ENCODE measurements at places on chromosomes 12 and 14. TPM values are rescaled to one million over a fixed set of nuclear protein-coding genes. Genes with fewer than 3 reads are reported as not detected.
A peak's percentile ranks its signal among the peaks of the same experiment; 100 is the strongest.

- no peak for DNase-seq
These were observed 64.0 kb downstream of the SPTSSA start for GRCh38 chr14:34398024-34398423.

GRCh38 chr12:49868952-49869815 lies 26.3 kb upstream of the BCDIN3D start:
- peak; percentile 71 for DNase-seq

DNA sequence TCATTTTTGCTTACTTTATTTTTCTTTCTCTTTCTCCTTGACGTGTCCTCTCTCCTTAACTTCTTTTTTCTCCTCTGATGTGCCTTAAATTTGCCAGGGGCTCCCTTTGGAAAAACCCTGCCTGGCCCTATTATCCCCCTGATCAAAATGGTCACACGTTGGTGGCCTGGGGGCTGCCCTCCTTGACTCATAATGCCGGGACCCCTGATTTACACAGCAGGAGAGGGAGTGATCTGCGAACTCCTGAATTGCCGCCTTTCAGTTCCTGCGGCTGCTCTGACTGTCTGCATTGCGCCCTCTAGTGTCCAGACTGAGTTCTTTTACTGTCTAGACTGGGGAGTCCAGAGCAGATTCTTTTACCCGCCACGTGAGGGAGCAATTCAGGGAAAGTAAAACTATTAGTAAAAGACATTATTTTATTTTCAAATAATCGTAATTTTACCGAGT lies 44.8 kb upstream of the GZMB start:
- DNase-seq = peak; percentile 85

The RFX4 gene
- total RNA-seq = 0.26 TPM

GRCh38 chr12:24752763-24753462 lies 196.0 kb downstream of the BCAT1 start:
- no peak for DNase-seq

The HAL gene
- 0.58 TPM for total RNA-seq

- DNase-seq = no peak
These were observed 327.5 kb upstream of the PDE3A start for GRCh38 chr12:20040831-20041230.

DNA sequence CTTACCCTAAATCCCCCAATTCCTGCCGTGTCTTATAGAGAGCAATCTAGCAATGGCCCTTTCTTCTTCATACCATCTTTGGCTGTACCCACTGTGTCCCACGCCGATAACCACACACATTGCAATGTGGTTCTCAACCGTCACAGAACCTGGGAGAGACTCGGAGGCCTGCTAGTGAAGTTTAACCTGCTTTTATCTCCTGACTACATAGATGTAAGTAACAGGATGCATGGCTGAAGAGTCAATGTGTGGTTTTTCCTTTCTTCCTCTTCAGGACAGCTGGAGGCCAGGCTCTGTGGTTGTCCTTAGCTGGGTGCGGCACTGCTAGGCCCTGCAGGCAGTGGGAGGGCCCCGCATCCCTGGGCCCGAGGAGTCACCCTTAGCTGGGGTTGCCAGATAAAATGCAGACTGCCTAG lies 51.3 kb downstream of the ZNF664 start:
- DNase-seq = no peak

DNA sequence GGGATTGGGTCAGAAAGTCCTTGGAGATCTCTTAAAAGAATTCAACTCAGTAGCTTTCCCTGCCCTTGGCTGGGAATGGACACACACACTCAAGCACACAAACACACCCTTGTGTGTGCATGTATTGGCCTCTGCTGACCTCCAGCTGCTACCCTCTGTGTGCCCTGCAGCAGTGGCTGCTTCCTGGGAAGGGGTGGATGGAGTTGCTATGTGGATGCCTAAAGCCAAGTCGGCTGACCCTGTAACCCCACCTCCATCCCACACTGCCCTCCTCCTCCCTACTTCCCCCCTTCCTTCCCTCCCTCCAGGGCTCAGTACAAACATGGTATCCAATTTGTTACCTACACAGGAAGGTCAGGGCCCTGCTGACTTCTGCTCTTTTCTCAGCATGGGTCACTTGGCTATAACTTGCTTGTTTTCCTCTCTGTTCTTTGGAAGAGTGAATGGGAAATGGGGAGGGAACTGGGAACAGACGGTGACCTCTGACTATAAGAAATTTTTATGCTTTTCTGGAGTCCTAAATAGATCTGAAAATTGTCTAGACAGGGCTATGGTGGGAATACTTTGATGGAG lies 351.6 kb upstream of the TBX3 start:
- DNase-seq = no peak

The CD163L1 gene
- total RNA-seq = 3.9 TPM

DNA sequence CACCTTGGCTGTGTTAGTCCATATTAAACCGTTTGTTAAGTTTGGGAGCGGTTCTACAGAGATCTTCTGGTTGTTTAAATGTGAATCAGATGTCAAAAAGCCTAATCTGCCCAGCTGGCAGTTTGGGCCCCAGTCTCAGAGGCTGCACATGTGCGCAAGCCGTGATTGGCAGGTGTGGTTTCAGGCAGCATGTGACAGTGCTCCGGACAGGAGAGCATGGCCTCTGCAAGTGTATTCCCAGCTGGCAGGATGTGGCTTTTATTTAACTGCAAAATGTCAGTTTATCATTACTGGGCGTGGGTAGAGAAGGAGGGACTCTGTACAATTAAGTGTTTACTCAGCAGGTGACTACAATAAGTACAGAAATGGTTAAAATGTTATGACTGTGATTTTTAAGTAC lies 77.5 kb downstream of the PELI2 start:
- no peak for DNase-seq

The ATL1 gene
- total RNA-seq = 7.2 TPM

The RAD9B gene
- total RNA-seq = 0.35 TPM

The KRT75 gene
- not detected for total RNA-seq

The P2RX7 gene
- total RNA-seq = 7.7 TPM

The PMEL gene
- total RNA-seq = 2.9 TPM

DNA sequence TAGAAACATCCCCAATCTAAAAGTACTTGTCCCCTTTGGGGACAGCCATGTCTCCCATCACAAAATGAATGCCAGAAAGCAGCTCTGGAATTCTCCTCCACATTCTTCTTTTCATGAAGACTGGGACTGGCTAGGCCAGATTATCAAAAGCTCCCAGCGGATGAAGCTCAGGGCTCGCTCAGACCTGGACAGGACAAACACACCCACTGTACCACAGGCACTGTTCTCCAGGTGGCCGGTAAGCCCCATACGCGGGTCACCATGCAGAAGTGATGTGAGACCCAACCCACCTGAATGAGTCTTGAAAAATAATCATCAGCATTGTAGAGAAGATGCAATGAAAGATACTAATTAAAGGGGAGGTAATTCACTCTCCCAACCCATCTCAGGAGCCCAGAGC lies 85.1 kb downstream of the GCH1 start:
- DNase-seq = no peak

- DNase-seq = no peak
These were observed 19.2 kb downstream of the CCDC85C start for GRCh38 chr14:99584823-99585222.

- no peak for DNase-seq
These were observed 1.0 kb downstream of the PGF start for GRCh38 chr14:74954232-74954946.

DNA sequence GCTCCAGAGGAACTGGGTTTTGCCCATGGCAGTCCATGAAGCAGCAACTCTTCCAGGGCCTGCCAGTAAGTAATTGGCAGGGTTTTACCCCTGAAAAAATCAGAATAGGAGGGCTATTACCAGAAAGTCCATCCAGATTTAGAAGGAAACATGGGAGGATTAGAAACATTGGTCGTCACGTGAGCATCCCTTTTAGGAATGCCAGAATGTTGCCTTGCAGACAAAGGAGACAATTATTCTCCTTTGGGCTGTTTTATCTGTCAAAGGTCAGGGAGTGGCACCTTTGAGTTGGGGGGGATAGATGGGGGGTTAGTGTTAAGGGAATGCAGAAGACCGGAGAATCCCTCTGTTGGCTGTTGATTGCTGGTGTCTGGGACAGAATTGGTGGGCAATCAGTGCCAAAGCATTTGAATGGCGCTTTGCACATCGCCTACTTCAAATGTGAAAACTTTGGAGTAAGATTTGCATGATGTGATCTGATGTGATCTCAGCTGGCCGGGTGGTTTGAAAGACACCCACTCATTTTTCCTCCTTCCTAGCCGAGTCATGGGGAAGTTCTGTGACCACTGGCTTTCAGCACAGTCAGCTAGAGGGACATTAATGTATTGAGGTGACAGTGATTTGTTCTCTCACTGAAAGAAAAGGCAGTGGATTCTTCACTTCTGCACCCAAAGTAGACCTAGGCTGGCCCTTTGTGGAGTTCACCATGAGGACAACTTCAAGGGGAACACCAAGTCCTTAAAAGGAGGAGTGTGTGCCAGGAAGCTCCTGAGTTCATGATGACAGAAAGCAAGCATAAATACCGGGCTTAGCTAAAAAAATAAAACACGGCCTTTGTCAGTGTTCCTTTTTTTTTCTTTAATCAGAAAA lies 31.4 kb downstream of the FLVCR2 start:
- no peak for DNase-seq

The DLGAP5 gene
- total RNA-seq = 1.2 TPM

DNA sequence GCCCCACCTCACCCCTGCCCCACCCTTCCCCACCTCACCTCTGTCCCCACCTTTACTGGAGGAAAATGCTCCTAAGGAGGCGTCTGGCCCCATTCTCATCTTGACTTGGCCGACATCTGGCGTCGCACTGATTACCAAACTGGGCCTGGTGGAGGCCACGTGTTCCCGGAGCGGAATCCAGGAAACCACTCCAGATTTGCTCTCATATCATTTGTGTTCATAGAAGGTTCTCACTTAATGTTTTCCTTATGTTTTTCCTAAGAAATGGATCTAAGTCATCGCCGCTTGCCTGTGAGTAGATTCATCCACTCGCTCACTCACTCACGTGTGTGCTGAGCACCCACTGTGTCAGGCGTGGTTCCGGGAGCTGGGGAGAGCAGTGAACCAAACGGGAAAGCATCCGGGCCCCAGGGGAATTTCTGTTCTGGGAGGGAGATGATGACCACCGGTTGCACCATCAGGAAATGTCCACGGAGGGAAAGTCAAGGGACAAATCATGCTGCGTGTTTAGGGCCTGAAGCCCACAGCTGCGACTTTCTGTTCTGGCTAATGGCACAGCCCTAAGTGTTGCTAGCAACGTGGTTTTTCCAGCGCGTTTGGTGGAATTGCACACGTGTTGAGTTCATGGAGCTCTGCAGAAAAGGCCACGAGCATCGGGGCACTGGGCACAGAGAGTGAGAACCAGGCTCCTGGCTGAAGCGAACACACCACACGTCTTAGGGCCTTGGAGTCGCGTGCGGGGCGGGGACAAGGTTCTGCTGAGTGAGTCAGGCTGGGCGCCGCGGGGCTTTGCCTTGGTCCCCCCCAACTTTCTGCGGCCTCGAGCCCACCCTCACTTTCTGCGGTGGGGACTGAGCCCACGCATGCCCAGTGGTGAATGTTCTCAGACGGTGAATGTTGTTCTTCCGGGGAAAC lies 57.7 kb downstream of the ADGRD1 start:
- peak; percentile 61 for DNase-seq

DNA sequence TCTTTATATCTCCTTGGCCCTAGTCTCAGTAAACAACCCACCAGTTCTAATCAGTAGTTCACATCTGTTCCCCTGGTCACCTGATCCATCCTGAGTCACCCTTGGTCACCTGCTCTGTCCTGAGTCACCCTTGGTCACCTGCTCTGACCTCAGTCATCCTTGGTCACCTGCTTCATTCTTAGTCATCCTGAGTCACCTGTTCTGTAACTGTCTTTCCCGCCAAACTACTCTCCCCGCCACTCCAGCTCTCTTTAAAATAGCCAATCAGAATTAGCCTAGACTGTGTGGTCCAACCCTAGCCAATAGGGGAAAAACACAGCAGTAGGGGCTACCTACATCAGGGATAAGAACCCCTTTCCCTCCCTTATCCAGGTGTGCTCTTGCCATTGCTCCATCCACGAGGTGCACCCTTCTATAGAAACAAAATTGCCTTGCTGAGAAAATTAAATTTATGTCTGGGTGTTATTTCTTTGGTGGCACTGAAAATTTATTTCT lies 245.4 kb upstream of the DIO3 start:
- no peak for DNase-seq

GRCh38 chr12:1812650-1813302 lies 7.6 kb upstream of the LRTM2 start:
- DNase-seq = peak; percentile 31

The CLMN gene
- total RNA-seq = 63.5 TPM

The BCL2L2 gene
- 54.2 TPM for total RNA-seq

GRCh38 chr14:61322011-61322798 lies 826 bp downstream of the PRKCH start:
- DNase-seq = peak; percentile 56

- DNase-seq = no peak
These were observed 46.8 kb upstream of the EIF5 start for GRCh38 chr14:103286968-103287850.

DNA sequence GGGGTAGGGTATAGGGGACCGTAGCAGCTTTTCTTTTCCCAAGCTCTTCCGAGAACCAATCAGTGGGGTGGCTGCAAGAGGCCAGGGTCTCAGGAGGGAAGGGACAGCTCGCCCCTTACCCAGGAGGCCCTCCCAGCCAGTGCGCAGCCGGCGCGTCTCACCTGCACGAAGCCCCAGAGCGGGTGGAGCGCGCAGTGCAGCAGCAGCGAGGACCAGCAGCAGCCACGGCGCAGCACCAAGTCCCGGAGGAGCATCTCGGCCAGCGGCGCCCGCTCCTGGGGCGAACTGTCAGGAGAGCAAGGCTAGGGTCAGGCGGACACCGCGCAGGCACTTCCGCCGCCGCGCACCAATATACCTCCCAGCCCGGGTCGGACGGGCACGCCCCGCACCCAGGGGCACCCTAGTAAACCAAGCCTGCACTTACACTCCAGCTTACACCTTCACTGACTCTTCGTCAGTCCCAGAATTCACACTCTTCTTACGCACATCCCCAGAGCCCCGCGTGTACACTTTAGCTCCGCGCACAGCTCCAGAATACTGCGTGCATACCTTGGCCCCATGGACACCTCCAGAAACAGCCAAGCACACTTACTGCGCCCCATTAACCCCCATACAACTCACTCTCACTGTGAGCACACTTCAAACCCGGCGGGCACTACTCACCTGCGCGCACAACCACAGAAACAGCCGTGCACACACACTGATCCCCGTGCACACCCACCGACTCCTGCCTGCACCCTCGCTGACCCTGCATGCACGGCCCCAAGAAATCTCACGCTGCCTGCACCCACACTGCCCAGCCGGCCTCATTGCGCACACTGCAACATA lies 606 bp downstream of the PRIMA1 start:
- DNase-seq = no peak

GRCh38 chr12:103647267-103647666 lies 60.2 kb downstream of the STAB2 start:
- no peak for DNase-seq

- peak; percentile 43 for DNase-seq
These were observed 15.3 kb downstream of the TNFRSF1A start for GRCh38 chr12:6326316-6327228.

The RCOR1 gene
- total RNA-seq = 28.5 TPM

GRCh38 chr12:13376610-13377373 lies 180.3 kb downstream of the EMP1 start:
- DNase-seq = peak; percentile 76

The TCL1B gene
- total RNA-seq = not detected

The TMTC1 gene
- 20.6 TPM for total RNA-seq

The TMPRSS12 gene
- total RNA-seq = not detected

All from mucosa of gallbladder (tissue), 1 donor.